Mesenchymal stem cell (in vitro differentiated cells and primary cell): ENCODE measurements at places on chromosomes 7 and 10.

- DNase-seq = no peak
Measured at GRCh38 chr10:131174651-131175540, 136.6 kb downstream of the TCERG1L start.

DNA sequence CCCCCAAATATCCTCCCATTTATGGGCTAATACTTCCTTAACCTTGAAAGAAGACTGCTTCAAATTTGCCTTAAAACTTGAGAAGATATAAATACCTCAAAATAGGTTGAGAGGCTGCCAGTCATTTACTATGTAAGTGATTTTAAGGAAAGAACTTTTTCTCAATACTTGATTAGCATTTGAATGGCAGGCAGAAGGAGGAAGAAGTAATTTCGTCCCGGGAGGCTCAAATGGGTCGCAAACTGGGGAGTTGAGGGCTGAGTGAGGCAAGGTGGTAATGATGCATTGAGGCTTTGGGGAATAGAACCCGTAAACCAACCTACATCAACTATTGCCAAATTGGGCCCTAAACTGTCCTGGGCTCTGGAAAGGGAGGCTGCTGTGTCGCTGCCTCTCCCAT is 11.1 kb downstream of the CAMK1D start:
- no peak for DNase-seq

GRCh38 chr10:52314822-52315552 is 906 bp downstream of the DKK1 start:
- DNase-seq = peak; percentile 58

- DNase-seq = no peak
Measured at GRCh38 chr7:28861825-28862224, 96.3 kb downstream of the TRIL start.

DNA sequence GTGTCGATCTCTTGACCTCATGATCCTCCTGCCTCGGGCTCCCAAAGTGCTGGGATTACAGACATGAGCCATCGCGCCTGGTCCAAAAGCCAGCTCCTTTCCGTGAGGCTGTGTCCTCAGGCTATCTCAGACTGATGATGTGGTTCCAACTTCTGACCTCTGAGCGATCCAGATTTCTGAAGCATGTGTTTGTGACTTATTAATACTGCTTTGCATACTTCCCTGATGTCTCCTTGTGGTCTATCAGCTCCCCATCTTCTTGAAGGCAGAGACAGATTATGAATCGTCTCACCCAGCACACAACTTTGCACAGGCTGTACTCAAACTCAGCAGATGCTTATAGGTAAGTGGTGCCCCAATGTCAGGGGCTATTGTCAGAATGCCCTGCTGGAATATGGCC is 2.0 kb upstream of the PLPP4 start:
- no peak for DNase-seq

- no peak for DNase-seq
Measured at GRCh38 chr7:43042302-43042701, 70.1 kb upstream of the HECW1 start.

- no peak for DNase-seq
Measured at GRCh38 chr7:26361637-26362036, 70.0 kb downstream of the SNX10 start.

- no peak for DNase-seq
Measured at GRCh38 chr10:86261470-86261869, 105.1 kb downstream of the GRID1 start.

DNA sequence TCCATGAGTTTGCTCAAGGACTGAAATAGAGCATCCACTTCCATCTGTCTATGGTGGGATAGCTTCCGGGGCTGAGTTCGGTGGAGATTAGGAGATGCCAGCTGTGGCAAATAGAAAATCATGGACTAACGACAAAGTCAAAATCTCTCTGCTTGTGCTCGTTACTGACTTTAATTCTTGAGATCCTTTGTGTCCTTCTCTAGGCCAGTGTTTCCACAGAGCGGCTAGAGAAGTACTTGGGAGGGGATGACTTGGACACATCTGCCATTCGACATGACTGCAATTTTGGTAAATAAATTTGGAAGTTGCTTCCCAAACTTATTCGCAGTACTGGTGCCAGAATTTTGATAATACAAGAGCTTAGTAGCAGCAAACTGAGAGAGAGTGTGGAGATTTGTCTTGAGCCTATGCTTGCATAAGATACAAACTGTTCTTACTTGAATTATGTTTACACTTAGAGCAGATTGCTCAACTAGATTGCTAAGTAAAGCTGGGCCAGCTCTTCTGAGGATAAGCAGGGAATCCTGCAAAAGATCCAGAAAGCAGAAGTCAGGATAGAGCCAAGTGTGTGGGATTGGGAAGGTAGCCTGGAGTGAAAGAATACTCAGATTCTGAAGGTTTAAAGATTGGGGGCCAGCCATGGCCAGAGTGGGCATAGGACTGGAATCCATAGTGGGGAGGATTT is 27.6 kb downstream of the ABCC2 start:
- peak; percentile 80 for DNase-seq

- no peak for DNase-seq
Measured at GRCh38 chr10:29412485-29412884, 123.6 kb downstream of the LYZL1 start.

- DNase-seq = no peak
Measured at GRCh38 chr10:71038091-71038633, 149.8 kb upstream of the PCBD1 start.

DNA sequence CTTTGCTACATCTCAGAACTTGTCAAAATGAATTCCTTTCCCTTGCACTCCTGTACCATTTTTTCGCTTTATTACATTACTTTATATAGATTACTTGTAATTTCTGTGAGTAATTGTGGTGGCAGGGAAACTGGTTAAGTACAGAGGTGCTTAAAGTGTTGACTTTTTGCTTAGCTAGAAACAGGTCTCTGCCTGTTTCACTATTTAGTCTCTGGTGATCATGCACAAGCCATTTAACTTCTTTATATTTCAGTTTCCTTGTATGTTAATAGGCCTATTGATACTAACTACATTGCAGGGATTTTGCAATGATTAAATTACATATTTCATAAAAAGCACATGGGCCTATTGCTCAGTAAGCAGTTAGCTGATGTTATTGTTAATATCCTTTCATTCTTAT is 233.8 kb downstream of the PRKG1 start:
- no peak for DNase-seq

DNA sequence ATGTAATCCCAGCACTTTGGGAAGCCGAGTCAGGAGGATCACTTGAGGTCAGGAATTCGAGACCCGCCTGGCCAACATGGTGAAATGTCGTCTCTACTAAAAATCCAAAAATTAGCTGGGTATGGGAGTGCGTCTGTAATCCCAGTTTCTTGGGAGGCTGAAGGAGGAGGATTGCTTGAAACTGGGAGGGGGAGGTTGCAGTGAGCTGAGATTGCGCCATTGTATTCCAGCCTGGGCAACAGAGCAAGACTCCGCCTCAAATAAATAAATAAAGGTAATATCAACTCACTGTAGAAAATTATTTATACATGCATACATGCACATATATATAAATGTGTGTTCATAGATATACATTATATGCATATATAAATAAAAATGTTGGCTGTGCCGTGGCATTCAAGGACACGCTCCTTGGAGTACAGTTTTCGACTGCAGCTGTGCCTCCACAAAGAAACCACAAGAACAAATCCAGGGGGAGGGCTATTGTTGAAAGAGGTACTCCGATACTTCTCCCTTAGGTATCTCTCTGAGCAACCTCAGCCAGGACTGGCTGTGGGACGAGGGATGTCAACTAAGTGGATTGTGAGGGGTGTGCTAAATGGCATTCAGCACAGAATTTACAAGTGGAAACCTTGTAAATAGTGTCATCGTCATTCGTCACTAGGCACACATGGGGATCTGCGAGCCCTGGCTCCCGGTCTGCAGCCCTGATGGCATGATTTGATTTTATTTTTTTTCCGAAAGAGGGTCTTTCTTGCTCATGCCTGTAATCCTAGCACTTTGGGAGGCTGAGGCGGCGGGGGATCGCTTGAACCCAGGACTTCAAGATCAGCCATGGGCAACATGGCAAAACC is 49.3 kb downstream of the HIP1 start:
- no peak for DNase-seq

DNA sequence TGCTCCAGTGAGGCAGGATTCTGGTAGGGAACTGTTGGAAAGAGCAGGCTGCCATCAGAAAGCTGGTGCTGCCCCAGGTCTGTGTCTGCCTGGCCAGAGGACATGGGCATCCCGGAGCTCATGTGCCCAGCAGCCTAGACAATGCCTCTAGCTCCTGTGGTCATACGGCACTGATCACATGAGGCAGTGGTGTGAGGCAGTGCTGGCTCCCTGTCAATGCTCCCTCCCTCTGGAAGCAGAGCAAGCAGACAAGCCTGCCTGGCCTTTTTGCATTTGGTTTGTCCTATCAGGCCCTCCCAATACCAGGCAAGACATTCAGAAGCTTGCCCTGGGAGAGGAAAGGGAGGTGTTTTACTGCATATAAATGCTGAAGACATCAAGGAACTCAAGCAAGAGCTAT is 19.5 kb upstream of the MMP21 start:
- no peak for DNase-seq

DNA sequence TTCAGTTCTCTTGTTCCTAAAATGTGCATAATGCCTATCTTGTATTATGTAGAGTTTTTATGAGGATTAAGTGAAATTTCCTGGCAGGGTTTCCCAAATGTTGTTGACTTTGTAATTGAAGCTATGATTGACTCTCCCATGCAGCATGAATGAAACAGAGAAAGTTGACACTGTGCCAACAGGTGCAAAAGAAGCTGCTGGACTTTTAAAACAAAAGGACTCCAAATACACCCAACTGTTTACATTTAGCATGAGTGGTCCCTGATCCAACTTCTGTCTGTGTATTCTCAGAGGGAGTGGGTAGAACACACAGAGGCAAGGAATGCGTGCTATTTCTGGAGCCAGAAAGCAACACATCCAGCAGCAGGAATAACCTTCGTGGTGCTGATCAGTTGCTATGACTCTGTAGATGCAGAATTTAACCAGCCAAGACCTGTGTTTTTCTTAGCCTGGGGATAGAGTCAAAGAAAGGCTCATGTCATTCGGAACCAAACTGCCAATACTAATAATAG is 14.4 kb upstream of the RBM20 start:
- DNase-seq = peak; percentile 62

DNA sequence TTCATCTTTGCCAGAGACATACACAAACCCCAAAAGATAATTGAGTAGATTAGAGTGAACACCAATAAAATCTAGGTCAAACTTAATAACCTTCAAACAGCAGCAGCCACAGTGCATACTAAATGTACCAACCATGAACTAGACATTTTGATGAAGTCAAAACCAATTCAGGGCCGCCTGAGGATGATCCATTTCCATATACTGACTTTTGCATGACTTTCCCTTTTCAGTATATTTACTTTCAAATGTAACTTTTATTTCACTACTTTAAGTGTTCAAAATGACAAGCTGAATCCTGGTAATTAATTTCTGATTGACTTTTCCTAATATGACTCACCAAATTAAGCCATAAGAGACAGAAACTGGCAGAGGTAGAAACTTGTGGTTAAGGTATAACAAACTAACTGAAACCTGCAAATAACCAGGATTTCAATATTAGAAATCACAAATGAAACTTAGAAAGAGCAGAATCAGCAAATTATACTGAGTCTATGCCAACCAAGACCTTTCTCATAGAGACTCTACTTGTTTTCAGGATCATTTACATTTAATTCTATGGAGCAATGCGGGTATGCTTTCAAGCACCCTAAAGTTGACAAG is 171.9 kb upstream of the LRRN3 start:
- no peak for DNase-seq

GRCh38 chr10:34018129-34018528 is 683.7 kb upstream of the NRP1 start:
- DNase-seq = no peak

- no peak for DNase-seq
Measured at GRCh38 chr10:50286996-50287803, 35.9 kb upstream of the ASAH2 start.

DNA sequence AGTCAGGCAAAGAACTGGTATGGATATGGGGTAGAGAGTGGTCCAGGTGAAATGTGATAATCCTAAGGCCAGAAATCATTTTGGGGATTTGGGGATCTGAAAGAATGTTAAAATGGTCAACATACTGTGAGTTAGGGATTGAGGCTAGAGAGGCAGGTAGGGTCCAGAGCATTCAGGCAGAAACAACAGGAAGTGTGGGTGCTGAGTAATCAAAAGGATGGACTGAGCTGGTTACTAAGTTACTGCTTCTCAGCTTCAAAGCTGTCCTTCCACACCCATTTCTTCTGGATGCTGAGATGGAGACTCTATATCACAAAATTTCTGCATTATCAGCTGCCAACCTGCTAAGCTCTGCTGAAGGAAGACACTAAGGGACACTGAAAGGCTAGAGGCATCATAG is 30.6 kb upstream of the PRKCQ start:
- DNase-seq = no peak

GRCh38 chr10:77177589-77177988 is 460.0 kb downstream of the KCNMA1 start:
- no peak for DNase-seq

- DNase-seq = no peak
Measured at GRCh38 chr7:133796782-133797745, 330.1 kb upstream of the LRGUK start.

DNA sequence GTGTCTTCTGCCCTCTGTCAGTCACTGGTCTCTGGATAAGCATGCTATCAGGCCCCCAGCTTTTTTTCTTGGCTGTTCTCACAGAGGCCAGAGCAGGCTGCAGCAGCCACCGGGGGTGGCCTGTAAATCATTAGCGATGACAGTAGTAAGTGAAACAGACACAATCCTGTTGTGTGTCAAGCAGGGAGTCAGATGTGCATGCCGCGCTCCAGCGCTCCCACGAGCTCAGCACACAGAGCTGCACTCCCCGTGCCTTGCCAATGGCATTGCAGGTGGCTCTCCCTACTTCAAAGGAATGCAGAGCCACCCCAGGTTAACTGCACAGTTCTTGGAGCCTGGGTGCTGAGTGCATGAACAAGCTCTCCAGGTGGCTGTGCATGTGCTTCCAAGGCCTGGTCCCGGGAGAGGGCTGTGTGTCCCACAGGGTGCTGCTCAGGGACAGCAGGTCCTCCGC is 226.1 kb downstream of the GLRX3 start:
- no peak for DNase-seq

- DNase-seq = no peak
Measured at GRCh38 chr7:80869106-80869784, 49.6 kb downstream of the SEMA3C start.

GRCh38 chr10:369221-369683 is 234.0 kb downstream of the ZMYND11 start:
- DNase-seq = no peak

- no peak for DNase-seq
Measured at GRCh38 chr7:94972296-94972695, 64.9 kb downstream of the PPP1R9A start.

GRCh38 chr7:116963234-116963633 is 9.9 kb downstream of the ST7 start:
- no peak for DNase-seq

GRCh38 chr7:143042790-143043271 is 9.3 kb upstream of the OR6V1 start:
- no peak for DNase-seq
